Memory B cell (primary cell): ENCODE measurements at places on chromosomes 5 and 9.

DNA sequence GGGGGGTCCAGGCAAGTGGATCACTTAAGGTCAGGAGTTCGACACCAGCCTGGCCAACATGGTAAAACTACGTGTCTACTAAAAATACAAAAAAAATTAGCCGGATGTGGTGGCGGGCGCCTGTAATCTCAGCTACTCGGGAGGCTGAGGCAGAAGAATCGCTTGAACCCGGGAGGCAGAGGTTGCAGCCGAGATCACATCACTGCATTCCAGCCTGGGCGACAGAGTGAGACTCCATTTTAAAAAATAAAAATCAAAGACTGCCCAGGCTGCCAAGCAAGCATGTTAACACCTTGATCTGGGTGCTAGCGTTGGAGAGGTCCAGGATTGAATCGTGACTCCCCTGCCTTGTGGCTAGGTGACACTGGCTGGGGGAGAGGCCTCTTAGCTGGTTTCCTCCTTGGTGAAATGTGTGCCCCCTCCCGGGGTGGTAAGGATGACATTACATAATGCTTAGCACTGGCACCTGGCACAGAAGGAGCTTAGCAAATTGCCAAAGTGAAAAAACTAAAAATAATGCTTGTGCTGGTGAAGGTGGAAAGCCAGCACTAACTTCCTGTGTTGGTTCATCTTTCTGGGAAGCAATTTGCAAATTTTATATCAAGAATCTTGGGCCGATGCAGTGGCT lies 2.2 kb upstream of the CIZ1 start:
- no peak overlapping the region for H3K27ac ChIP-seq
- no peak for DNase-seq
- peaks cover 17% of the 10 kb centered on the region for H3K4me1 ChIP-seq
- H3K36me3 ChIP-seq, result peaks cover 6% of the 10 kb centered on the region

GRCh38 chr9:136267261-136268111 lies 21.9 kb upstream of the QSOX2 start:
- peak; percentile 73 for DNase-seq
- H3K27ac ChIP-seq, result no peak overlapping the region
- peaks cover 4% of the 10 kb centered on the region for H3K27me3 ChIP-seq
- H3K4me1 ChIP-seq, result peaks cover 4% of the 10 kb centered on the region
- peak overlapping the region; percentile 82 for H3K4me3 ChIP-seq

GRCh38 chr5:148880696-148881095 lies 54.3 kb downstream of the ADRB2 start:
- H3K27ac ChIP-seq, result no peak overlapping the region
- no peak overlapping the region for H3K4me3 ChIP-seq
- H3K27me3 ChIP-seq, result no peaks in the 10 kb centered on the region
- DNase-seq, result no peak

- no peak overlapping the region for H3K4me3 ChIP-seq
- no peaks in the 10 kb centered on the region for H3K36me3 ChIP-seq
- DNase-seq, result no peak
These were observed 218.0 kb downstream of the MAN2A1 start for GRCh38 chr5:109907731-109908130.

GRCh38 chr9:87199278-87199677 lies 252.0 kb upstream of the GAS1 start:
- no peak overlapping the region for H3K4me3 ChIP-seq
- peaks cover 4% of the 10 kb centered on the region for H3K27me3 ChIP-seq
- no peak overlapping the region for H3K27ac ChIP-seq

GRCh38 chr5:107294211-107294550 lies 376.6 kb downstream of the EFNA5 start:
- H3K4me3 ChIP-seq, result no peak overlapping the region
- DNase-seq, result no peak
- H3K27ac ChIP-seq, result no peak overlapping the region
- peaks cover 3% of the 10 kb centered on the region for H3K4me1 ChIP-seq

DNA sequence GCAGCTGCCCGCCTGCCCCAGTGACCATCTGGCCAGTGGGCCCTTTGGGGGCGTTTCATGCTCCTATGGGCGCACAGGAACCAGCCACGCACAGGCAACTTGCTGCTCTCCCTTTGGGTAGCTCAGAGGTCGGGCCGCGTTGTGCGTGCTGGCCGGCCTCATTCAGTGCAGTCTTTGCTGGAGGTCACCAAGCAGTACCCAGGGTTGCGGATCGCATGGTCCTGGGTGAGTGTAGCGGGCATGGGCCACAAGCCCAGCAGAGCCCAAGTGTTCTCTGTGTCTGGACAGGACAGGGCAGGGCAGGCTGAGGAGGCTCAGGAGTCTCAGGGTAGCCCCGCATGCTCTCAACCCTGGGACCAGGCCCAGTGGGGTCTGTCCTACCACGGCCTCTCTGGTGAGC lies 9.9 kb upstream of the MRNIP start:
- H3K27me3 ChIP-seq, result no peaks in the 10 kb centered on the region
- peaks cover 15% of the 10 kb centered on the region for H3K36me3 ChIP-seq
- peak overlapping the region; percentile 41 for H3K27ac ChIP-seq

DNA sequence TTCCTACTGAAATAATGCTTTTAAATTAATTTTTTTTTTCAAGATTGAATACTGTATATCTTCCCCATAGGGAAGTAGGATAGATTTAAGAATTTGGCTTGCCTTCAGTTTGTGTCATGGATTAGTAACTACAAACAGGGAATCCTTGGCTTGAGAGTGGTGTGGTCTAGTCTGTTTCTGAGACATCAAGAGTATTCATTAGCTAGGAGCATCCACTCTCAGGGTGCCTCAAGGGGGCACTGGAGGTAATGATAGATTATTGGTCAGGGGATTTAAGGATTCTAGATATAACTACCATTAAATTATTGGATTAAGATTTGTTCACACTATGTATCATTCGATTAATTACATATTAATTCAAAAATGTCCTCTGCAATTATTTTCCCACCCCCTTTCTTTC lies 91.8 kb upstream of the TXNDC8 start:
- peaks cover 2% of the 10 kb centered on the region for H3K27me3 ChIP-seq
- no peak overlapping the region for H3K4me3 ChIP-seq
- DNase-seq, result no peak
- no peaks in the 10 kb centered on the region for H3K4me1 ChIP-seq
- no peaks in the 10 kb centered on the region for H3K36me3 ChIP-seq
- H3K27ac ChIP-seq, result no peak overlapping the region

GRCh38 chr9:1001838-1002237 lies 25.4 kb downstream of the DMRT3 start:
- peaks cover 4% of the 10 kb centered on the region for H3K4me1 ChIP-seq
- no peak overlapping the region for H3K27ac ChIP-seq
- H3K27me3 ChIP-seq, result no peaks in the 10 kb centered on the region

GRCh38 chr5:169157064-169157463 lies 143.9 kb downstream of the SLIT3 start:
- H3K27ac ChIP-seq, result no peak overlapping the region
- no peaks in the 10 kb centered on the region for H3K4me1 ChIP-seq
- no peak overlapping the region for H3K4me3 ChIP-seq
- H3K27me3 ChIP-seq, result peaks cover 2% of the 10 kb centered on the region
- H3K36me3 ChIP-seq, result no peaks in the 10 kb centered on the region

GRCh38 chr5:82111191-82111590 lies 139.4 kb downstream of the ATG10 start:
- peaks cover 2% of the 10 kb centered on the region for H3K4me1 ChIP-seq
- H3K27me3 ChIP-seq, result no peaks in the 10 kb centered on the region
- no peak for DNase-seq
- H3K36me3 ChIP-seq, result no peaks in the 10 kb centered on the region
- no peak overlapping the region for H3K4me3 ChIP-seq

DNA sequence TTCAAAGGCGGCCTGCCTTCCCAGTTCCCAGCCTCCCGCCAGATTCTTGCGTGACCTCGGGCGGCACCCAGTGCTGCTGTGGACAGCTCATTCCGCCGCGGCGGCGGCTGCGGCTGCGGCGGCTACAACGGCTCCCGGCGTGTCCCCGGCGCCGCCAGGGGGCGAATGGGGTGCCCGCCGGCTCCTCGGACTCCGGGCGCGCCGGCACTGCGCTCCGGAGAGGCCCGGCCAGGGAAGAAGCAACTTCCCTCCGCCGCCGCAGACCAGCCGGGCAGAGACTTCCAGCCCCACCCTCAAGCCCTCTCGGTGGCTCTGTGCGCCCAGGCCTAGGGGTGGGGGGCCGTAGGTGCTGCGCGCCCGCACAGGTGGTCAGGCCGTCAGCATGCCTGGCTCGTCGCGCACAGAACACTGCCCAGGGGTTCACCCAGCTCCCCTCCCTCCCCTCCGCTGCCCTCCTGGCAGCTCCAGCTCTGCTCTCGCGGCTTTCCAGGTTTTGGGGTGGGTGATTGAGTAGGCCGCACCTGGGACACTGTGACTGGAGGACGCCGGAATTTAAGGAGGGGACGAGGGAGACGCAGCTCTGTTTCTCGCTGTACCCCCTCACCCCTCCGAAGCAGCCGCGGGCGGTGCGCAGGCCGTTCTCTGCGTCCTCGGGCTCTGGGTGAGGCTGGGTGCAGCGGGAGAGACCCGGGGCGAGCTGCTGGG lies 20.2 kb downstream of the IGIP start:
- H3K4me1 ChIP-seq, result peaks cover 19% of the 10 kb centered on the region
- peak overlapping the region; percentile 62 for H3K4me3 ChIP-seq
- H3K36me3 ChIP-seq, result no peaks in the 10 kb centered on the region
- H3K27ac ChIP-seq, result no peak overlapping the region
- peak; percentile 53 for DNase-seq

DNA sequence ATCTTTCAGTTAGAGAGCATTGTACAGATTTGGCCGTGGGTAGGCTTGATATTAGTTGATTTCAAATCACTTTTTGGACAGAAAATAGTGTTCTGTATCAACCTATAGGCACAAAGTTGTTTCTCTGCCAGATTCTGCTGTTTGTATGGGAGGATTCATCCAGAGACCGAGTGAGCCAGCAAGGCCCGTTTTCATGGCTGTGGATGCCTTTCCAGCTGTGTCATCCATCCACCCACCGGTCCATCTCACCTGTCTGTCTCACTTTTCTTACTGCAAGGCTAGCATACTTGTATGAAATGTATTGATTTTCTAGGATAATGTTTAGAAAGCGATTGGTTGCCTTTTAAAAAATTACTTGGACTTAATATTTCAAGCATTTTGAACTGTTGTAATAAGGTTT lies 34.4 kb downstream of the ICE1 start:
- no peak for DNase-seq
- H3K27me3 ChIP-seq, result no peaks in the 10 kb centered on the region
- no peak overlapping the region for H3K4me3 ChIP-seq
- H3K36me3 ChIP-seq, result peaks cover 59% of the 10 kb centered on the region
